NCI-H1092 treated with DMSO at 0.1 percent for 48 hours (cell line): ENCODE measurements at places on chromosomes 3 and 15.

GRCh38 chr3:124992041-124992440, 57.5 kb upstream of the MUC13 start:
- no peak for DNase-seq

GRCh38 chr15:28060005-28060404, 39.1 kb downstream of the OCA2 start:
- no peak for DNase-seq

GRCh38 chr15:54619180-54619579, 577.6 kb downstream of the RSL24D1 start:
- no peak for DNase-seq

GRCh38 chr3:143972155-143972504, 507 bp downstream of the DIPK2A start:
- no peak for DNase-seq

GRCh38 chr3:171187706-171188290, 161.3 kb upstream of the SLC2A2 start:
- DNase-seq, result peak; percentile 49

- DNase-seq, result no peak
Observed at GRCh38 chr15:78000091-78000926, 77.2 kb downstream of the TBC1D2B start.

DNA sequence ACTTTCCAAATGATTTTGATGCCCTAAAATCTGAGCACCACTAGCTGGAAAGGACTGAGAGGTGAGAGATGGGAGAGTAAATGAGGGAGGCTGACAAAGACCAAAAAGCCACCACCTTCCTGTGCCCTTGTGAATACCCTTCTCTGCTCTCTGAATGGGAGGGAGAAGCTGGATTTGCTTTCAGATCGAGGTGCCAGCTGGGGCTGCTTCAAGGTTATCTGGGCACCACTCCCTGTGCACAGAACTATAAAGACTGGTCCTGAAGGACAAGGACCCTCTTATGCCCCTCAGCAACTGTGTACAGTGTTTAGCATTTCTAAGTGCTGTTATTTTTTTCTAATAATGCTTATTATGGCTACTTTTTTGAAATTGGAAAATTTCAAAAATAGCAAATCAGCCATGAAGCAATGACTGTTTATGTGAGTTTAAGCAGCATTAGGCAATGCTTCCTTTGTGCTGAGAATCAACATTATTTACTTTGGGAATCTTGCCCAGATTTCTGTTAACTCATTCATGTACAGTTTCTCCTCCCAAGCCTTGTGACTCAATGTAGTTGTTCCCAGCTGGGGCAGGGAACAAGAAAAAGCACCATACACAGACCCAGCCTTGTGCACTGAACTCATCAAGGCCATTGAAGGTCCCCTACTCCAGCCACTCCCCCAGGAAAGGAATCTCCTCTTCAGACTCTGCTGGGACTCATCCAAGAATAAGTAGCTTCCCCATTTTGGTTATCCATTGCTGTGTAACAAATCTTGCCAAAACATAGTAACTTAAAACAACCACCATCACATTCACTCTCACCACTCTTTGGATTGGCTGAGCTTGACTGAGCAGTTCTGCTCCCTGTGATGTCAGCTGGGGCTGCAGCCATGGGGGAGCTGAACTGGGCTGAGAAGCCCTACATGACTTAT, 37.3 kb upstream of the CDV3 start:
- peak; percentile 60 for DNase-seq

- no peak for DNase-seq
Observed at GRCh38 chr3:99330924-99331532, 307.4 kb upstream of the COL8A1 start.

- DNase-seq, result no peak
Observed at GRCh38 chr3:194688200-194688740, 2.6 kb downstream of the FAM43A start.

DNA sequence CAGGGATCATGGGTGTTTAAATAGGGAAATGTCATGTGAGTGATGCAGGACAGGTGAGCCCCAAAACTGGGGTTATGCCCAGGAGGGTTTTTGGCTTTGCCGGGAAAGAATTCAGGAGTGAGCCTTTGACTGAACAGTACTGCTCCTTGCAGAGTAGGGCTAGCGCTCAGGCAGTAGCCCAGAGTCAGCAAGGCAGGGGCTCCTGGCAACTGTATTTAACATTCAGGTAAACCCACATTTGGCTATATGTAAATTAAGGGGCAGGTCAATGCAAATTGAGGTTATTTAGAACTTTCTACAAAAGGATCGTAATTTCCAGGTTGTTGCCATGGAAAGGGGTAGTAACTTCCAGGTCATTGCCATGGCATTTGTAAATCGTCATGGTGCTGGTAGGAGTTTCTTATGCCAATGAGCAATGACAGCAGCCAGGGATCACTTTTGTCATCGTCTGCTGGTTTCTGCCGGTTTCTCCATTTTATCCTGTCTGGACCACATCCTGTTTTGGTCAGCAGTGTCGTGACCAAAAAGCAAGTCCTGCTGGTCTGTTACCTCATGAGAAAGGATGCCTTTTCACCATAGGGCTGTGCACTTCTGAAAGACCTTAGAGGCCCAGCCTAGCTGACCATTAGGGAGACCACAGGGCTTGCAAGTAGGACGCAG, 24.3 kb downstream of the MTHFS start:
- DNase-seq, result no peak

DNA sequence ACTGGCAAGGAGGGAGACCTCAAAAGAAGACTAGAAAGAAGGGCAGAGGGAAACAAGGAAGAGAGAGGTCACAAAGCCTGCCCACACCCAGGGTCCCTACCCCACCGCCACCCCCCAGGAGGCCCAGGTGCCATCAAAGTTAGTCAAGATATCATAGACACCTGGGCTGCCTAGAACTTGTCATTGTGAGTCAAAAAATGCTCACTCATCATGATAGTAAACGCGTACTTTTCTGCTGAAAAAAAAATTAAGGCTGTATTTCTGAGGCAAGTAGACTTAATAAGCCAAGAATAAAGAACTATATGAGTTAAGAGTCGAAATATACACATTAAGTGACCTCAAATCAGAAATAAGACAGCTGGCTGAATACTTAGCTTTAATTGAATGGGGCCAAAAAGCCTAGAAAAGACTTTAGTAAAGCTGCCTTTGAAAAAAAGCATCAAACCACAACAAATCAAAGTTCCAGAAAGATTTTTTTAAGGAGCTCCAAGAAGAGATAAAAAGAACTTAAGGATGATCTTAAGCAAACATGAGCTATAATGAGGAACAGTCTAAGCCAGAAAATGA, 415.5 kb upstream of the PPP2R3A start:
- no peak for DNase-seq

DNA sequence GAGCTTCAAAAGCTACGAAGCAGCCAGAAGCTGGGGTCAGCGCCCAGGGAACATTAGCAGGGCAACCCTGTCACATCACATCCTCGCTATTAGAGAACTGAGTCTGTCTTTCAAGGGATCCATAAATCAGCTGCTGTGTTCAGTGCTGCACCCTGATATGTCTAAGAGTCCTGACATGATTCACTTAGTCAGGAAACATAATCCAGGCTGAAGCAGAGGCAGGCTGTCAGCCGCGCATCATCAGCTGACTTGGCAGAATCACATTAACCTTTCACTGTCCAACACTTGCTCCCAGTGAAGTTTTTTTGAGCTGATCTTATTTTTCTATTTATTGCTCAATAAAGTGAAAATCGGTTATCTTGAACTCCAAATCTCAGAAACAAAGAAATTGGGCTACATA, 23.5 kb downstream of the MYH15 start:
- no peak for DNase-seq

GRCh38 chr3:133573629-133574194, at the start of gene CDV3:
TSS of gene CDV3 (plus strand) at chr3:133573686. CDS start at chr3:133574045, 359 bp downstream.
- DNase-seq, result no peak

- no peak for DNase-seq
Observed at GRCh38 chr15:85618956-85619491, 175.7 kb downstream of the KLHL25 start.

GRCh38 chr3:13308380-13308801, 111.7 kb downstream of the NUP210 start:
- DNase-seq, result peak; percentile 23

- DNase-seq, result peak; percentile 57
Observed at GRCh38 chr15:60840306-60840702, 361.4 kb upstream of the ICE2 start.

DNA sequence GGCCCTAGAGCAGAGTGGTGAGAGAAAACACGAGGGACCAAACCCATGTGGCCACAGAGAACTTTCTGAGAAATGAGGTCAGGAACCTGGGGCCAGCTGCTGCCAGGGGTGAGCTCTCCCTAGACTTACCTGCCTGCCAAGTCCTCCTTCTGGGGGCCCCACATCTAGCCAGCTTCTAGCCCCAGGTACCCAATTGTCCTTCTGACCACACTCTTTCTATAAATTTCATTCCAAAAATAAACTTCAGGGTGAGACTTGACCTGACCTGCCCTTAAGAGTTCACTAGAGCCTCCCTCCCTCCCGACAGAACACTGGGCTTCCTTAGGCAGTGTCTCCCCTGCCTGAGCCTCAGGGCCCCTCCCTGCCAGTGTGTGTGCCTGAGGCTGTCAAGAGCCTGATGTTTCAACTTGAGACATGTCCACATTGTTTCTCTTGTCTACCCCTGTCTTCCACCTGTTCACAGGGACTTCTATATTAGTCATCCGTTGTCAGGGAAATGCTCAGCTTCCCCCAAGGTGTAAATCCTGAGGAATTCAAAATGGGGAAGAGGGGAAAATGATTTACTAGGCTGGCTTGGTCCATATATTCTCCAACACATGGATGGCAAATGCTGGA, 312.8 kb upstream of the TLE3 start:
- no peak for DNase-seq

DNA sequence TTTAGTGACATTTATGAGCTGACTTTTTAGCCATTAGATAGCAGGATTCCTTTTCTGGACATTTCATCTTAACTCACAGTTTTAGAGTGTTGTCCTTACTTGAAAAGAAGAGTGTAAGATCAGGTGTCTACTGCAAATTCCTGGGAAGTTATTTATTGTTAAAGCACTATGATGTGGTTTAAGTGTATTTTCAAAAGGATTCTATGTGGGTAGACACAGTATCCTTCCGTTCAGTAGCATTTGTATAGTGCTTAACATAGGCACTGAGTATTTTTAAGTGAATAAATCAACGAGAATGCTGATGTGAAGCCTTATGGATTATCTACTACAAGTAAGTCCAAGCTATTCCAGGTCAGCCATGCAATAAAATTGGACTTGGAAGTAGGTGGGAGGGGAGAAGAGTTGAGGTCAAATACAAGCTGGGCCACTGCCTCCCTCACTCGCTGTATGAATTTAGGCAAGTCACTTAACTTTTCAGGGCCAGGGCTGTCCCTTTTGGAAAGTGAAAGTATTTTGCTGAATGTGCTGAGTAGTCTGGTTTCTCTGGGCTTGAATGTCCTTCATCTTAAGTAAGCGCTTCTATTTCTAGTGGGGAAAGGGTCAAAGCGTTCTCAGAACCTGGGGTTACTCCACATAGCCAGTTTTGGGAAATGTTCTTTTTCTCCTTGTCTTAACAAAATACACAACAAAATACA, 48.6 kb downstream of the GAP43 start:
- no peak for DNase-seq

DNA sequence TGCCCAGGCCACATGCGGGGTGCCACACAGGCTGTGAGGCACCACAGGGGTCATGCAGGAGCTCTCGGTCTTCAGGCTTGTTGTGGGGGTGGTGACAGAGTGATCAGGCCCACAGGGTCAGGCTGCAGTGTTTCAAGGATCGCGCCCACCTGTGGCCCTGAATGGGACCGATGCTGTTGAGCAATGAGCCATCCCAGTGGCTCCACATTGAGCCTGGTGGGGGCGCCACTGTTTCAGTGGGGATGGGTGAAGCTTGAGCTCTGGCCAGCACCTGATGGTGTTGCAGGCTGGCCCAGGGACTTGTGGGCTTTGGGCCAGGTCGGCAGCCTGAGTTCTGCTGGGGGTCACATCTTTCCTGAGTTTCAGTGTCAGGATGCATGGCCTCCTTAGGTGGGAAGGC, 230.1 kb downstream of the UBE3A start:
- no peak for DNase-seq

DNA sequence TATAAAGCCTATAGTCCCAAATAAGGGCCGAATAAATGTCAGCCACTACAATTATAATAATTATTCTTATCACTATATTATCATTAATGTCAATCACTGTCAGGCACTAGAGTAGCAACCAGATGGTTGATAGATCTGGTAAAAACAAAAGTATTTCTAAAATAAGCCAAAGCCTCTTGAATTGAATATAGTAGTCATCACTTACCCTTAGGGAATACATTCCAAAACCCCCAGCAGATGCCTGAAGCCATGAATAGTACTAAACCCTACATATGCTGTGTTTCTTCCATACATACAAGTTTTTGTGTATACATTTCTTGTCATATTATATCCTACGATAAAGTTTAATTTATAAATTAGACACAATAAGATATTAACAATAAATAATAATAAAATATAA, 59.1 kb downstream of the LRRC3B start:
- no peak for DNase-seq

- DNase-seq, result no peak
Observed at GRCh38 chr3:61522060-61522459, 39.3 kb upstream of the PTPRG start.

DNA sequence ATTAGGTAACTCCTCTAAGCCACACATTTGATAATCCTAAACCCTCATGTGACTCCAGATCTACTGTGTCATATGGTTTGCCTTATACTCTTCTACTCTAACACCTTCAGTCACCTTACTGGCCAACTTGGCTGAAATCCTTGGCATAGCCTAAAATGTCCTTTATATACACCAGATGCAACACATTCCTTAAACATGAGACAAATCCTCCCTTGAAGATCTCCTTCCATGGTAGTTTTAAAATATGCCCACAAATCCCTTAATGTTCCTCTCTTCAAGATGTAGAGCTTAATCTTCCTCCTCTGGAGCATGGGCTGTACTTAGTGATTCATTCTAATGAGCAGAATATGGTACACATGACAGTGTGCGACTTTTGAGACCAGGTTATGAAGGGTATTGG, 238.9 kb downstream of the SUCLG2 start:
- no peak for DNase-seq

DNA sequence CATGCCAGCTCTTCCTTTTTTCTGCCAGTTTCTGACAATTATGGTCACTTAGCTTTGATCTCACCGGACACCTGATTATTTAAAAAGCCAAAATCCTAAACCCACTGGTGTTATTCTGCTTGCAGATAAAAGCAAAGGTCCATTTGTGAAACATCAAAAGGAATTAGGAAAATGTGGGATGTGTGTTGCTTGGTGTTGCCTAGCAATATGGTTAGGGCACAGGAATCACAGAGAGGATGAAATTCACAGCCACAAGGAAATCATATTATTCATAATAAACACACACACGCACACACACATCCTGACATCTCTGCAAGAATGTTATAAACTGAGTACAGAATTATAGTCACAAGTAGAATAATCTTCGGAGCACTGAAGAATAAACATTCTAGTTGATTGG, 89.3 kb upstream of the BHLHE40 start:
- DNase-seq, result no peak

DNA sequence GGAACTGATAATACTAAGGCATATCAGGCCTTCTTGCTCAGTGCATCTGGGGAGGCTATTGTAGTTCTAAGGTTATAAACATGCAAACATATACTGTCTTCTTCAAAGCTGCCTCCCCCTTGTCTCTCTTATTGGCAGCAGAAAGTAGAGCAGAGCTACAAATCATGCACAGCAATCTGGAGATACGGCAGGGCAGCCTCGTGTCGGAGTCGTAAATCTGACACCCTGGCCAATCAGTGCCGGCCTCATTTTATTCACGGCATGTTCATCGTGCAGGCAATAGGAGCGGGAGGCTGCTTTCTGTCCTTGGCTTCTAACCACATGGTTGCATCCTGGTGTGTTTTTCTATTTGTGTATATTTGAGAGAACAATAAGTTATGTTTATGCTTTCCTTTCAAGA, 300.2 kb upstream of the CNTN6 start:
- no peak for DNase-seq

GRCh38 chr15:80490431-80490990, 86.3 kb downstream of the ARNT2 start:
- DNase-seq, result no peak
